ENCODE measurements at places on chromosomes 3 and 15.

DNA sequence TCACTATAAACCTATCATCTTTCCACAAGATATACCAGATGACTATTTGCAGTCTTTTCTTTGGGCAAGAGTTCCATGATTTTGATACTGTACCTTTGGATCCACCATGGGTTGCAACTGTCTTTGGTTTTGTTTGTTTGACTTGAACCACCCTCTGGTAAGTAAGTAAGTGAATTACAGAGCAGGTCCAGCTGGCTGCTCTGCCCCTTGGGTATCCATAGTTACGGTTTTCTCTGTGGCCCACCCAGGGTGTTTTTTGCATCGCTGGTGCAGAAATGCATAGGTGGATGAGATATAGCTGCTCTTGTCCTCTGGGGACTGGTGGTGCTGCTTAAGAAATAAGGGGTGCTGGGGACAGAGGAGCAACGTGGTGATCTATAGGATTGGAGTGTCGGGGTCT, 33.8 kb downstream of the CHDH start:
- no peak for DNase-seq

DNA sequence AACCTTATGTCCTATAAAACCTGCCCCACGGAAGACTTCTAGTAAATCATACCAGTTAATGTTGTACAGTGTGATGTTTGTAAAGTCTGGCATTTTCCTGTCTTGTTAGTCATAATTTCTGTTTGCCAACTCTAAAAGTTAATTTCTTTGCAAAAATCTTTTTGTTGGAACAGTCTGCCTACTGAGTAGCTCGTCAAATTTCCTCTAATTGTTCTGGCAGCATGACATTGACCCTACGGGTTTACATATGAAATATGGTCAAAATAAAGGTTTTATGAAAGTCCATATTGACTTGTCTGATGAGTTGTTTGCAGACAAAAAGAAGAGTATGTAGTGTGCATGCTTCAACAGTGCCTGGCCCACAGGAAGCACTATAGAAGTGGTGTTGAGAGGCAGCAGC, 79.8 kb upstream of the SOX2 start:
- no peak for DNase-seq

DNA sequence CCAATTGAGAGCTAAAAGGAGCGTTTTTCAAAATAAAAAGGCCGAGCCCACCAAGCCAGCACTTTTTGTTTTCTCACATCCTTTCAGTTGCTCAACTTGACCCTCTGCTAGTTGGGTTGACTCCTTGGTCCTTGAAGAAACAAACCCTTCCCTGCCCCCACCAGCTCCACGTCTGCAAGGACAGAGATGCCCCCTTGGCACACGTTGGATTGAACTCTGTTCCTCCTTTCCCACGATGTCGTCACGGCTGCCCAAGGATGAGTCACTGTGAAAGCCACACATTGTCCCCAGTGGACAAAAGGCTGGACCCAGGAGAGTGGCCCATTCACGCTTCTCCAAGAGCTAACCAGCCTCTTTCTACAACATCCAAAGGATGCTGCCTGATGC, 43.0 kb upstream of the SPATA12 start:
- peak; percentile 22 for DNase-seq

GRCh38 chr3:55683666-55684270, 196.7 kb upstream of the WNT5A start:
- DNase-seq: no peak

- no peak for DNase-seq
Measured at GRCh38 chr3:42692667-42693529, 7.6 kb downstream of the KLHL40 start.

- no peak for DNase-seq
Measured at GRCh38 chr15:80783260-80783659, 4.1 kb downstream of the CEMIP start.

DNA sequence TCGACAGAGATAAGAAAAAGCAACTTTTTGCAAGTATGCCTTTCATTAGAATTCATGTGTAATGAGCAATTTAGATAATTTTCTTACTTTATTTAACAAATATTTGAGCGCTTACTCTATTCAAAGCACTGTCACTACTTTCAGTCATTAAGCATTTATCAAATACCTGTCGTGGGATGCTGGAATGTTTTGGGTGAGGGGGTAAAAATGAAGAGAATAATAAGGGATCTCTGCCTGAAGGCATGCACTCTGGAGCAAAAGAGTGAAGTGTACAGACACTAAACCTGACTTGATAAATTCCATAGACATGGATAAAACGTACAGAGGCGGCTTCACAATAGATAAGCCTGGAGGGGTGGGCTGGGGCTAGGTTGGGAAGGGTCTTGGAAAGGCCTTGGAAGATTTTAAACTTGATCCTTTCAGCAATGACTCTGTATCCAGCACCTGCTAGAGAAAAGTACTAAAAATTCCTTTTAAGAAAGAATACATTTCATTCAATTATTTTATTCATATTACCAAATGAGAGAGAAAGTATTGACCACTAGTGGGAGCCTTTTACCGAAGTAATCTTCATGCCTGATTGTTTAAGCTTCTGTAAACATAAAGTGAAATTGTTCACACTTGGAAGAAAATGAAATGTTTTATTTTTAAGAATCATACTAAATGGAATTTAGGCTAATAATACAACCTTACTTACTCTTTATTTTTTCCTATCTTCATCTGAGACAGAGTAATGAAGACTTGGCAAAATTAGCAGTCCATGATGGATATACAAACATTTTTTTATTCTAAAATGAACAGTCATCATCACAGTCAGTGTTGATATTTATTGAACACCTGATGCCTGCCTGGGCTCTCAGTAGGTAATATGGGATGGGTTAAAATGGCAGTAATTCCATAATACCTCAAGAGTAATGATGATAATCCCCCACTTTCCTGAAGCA, 113.2 kb downstream of the PPP2R3A start:
- DNase-seq: peak; percentile 60

- no peak for DNase-seq
Measured at GRCh38 chr15:100710744-100711515, 108.5 kb downstream of the ASB7 start.

DNA sequence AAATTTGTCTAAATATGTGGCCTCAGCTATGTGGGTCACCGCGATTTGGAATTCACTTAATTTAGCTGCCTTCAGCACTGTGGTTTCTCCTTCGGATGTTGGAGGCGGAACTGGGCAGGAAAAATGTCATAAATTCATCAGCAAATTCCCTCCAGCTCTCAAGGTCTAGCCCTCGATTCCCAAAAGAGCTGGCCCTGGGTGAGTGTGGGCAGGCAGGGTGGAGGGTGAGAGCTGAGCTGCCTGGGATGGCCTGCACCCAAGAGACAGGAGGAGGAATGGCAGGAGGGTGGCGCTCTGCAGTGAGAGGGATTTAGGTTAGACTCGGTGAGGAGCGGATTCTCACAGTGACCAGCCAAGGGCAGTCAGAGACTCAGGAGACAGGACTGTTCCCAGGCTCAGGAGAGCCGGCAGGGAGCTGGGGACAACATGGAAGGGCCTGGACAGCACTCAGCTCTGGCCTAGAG, 57.1 kb downstream of the FEM1B start:
- peak; percentile 40 for DNase-seq
